Coronary artery (tissue), 2 donors: ENCODE measurements at places on chromosomes 1 and 21.

GRCh38 chr1:182715531-182715930 lies 31.1 kb upstream of the RGS8 start:
- DNase-seq: no peak

DNA sequence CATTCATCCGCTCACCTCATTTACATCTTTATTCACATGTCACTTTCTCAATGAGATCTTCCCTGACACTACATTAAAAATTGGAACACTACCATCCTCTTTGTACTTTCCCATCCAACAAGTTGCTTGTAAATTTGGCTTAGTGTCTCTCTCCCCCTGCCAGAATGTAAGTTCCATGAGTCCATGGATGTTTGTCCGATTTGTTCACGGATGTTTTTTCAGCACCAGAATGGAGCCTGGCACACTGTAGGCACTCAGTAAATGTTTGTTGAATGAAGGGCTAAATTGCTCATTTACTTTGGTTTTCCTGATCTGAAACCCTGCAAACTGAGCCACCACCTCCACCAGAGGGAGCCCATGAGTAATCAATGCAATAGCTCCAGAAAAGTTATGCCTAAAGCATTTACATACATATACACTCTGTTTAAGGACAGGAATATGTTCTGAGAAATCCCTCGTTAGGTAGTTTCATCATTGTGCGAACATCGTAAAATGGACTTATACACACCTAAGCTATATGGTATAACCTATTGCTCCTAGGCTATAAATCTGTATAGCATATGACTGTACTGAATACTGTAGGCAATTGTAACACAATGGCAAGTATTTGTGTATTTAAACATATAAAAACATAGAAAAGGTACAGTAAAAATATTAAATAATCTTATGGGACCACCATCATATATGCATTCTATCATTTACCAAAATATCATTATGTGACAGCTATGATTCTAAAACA lies 2.8 kb upstream of the EYA3 start:
- DNase-seq: no peak

- DNase-seq: no peak
Measured at GRCh38 chr1:37752583-37753471, 12.1 kb downstream of the EPHA10 start.

GRCh38 chr1:177247623-177248176 lies 76.9 kb downstream of the BRINP2 start:
- DNase-seq: no peak

DNA sequence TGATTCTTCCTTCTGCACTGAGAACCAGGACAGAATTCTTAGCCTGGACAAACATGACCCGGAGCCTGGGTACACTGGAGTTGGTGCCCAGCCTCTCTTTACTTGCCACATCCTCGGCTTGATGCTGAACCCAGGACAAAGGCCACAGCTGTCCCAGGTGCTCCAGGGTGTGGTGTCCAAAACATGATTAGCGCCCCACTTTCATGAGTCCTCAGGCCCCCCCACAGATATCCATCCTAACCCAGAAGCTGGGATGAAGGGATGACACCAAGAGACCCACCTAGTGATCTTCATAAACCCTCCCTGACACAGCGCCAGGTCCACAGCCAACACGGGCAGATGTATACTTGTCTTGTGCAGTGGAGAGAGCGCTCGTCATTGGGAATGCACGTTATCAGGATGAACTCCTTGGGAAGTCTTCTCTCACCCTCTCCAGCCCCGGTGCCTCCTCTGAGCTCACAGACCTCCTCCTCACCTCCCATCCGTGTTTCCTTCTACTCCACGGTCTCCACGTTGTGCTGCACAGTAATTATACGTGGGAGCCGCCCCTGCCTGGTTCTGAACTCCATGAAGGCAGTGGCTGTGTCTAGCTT lies 3.6 kb downstream of the ABCA4 start:
- DNase-seq: no peak

DNA sequence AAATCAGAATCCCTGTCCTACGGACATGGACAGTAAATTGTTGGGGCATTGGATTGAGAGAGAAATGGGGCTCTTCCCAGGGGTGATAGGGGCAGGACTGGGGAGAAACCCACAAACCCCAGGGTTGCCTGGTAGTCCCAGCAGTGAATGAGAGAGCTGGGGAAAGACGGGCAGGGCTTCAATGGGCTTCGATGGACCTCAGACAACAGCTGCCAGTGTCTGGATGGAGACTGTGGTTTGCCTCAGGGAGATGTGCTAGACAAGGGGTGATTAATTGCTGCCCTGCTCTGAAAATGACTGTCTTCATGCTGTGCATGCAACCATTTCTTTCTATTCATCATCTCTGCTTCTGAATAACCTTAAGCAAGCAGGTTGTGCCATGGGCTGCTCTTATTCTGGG lies 7.4 kb downstream of the GPR25 start:
- no peak for DNase-seq

DNA sequence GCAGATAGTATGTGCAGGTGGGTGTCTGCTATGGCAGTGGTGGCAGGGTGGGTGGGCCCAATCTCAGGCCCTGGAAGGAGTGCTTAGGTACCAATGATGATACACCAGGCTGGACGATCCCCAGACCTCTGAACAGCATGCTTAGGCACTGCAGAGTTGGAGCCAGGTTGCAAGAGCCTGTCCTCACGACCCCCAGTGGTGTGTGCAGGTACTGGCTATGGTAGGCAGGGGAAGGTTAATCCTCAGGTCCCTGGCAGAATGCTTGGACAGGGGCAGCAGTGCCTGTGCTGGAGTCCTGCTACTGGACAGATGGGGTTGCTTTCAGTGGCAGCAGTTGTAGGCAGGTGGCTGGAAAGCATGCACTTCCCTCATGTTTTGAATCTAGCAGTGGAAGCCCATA lies 100.5 kb upstream of the NEK7 start:
- no peak for DNase-seq
